ENCODE measurements at places on chromosomes 13 and 19.
A peak's percentile ranks its signal among the peaks of the same experiment; 100 is the strongest.

DNA sequence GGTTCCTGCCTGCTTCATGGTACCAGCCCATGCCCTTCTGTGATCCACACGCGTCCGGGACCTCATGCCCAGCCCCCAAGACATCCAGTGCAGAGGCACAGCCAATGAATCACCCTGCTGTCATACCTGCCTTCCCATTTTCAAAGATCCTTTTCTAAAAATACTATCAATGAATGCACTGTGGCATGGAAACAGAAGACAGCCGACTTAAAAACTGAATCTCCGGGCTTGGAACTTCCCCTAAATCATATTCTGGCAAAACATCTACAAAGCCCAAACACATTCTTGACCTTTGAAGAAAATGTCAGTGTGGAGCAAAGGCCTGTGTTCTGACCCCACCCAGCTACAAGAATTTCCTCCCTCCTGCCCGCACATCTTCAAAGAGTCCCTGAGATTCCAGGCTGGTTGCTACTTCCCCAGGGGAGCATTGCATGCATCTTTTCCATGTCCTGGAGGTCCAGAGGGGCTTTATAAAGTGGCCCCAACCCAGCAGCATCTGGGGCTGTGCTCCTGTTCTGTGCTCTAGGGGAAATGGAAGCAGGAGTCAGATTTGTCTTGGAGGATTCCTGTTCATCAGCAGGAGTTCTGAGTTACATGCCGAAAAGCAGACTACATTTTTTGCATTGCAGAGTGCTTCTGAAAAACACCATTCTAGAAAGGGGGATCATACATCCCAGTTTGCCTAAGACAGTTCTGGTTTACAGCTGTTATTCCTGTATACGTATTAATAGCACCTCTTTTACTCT, 135.2 kb downstream of the USP12 start:
- no peak for DNase-seq

DNA sequence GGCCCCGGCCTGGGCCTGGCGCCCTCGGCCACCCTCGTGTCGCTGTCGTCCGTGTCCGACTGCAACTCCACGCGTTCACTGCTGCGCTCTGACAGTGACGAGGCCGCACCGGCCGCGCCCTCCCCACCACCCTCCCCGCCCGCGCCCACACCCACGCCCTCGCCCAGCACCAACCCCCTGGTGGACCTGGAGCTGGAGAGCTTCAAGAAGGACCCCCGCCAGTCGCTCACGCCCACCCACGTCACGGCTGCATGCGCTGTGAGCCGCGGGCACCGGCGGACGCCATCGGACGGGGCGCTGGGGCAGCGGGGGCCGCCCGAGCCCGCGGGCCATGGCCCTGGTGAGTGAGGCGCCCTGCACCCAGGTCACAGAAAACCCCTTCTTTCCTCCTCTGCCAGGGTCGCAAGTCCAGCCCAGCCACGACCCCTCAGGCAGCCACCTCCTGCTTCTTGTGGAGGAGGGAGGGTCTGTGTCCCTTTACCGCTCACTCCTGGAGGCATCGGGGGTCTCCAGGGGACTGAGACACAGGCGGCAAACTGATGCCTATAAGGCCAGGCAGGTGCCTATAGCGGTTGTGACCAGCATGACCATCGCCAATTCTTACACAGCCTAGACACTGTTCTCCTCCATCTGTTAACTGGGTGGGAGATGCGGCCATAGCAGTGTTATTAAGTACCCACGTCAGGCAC, 4.2 kb downstream of the TTC9B start:
- no peak for DNase-seq

DNA sequence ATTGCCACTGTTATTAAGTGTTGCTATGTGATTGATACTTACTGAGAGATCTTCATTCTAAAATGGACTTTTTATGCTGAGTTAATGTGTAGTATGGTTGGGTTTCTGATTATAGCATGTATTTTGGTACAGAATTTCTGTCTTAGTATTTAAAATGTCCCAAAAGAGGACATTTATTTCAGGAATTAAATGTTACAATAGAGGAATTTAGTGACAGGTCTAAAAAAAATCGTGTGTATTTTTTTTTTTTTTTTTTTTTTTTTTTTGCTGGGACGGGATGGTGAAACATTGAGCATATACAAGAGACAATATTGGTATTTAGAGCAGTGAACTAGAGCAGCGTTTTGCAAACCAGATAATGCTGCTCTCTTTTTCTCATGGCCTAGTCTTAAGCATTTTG, 27.9 kb downstream of the URI1 start:
- no peak for DNase-seq

- no peak for DNase-seq
Observed at GRCh38 chr19:54145541-54146158, 8.1 kb downstream of the CNOT3 start.

- no peak for DNase-seq
Observed at GRCh38 chr19:17248011-17248776, 2.5 kb upstream of the NR2F6 start.

DNA sequence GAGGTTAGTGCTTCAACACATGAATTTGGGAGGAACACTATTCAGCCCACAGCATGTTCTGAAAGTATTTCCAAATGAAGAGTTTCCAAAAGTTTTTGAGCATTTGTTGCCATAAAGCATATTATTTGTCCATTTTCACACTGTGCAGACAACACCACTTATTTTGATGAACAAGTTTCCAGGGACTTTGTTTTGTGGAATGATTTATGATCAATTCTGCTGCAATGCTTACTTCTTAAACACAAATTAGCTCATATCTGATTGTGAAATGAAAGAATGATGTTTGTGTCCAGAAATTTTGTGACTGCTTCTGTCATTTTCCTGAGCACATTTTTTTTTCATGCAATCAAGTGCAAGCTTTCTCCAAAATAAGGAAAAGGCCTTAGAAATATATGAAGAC, 205.3 kb downstream of the RAP2A start:
- DNase-seq: no peak

DNA sequence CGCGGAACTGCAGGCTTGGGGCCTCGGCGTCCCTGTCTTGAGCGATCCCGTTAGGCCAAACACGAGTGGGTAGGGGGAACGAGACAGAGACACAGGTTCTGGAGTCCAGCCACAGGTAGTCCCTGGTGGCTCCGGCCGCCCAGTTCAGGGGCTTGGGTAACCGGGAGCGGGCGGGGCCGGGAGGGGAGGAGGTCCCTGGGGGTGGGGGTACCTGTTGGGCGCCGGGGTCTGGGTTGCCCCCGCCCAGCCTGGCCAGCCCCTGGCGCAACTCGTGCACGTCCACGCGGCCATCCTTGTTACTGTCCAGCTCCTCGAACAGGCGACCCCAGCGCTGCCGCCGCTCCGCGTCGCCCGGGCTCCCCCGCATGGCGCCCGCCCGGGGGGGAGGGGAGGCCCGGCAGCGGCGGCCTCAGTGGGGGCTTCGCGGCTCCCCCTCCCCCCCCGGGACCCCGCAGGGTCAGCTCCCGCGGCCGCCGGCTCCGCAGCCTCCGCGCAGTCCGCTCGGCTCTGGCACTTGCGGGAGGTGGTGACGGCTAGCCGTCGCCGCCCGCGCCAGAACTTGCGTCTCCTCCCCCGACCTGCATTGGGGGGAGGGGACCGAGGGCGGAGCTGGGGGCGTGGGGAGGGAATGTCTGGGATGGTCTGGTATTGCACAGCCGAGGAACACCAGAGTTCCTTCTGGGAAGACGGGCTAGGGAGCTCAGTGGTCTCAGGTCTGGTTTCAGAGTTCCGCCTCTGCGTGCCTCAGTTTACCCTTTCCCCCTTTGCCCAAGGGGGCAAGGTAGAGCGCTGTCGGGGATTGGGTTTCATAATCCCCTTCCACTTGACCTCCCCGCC, at the start of gene SLC25A23:
Gene SLC25A23 (minus strand): TSS at position 531 of the 837 bp plus-strand sequence. CDS start 164 bp downstream, at position 367.
- DNase-seq: peak; percentile 62

DNA sequence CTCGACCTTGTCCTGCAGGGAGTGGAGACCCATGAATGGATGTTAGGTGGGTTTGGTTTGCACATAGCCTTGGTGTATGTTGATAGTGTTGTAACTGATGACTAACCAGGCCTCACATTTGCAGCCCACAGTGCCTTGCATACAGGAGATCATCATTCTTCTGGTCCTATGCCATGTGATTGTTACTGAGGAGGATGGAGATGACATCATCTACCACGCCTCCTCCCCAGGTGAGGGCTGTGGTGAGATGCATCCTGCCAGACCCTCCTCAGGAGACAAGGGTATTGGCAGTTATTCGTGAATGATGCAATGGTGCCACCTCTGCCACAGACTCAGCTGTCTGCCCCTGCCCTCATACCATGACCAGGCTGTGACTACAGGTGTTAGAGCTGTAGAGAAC, 1294.1 kb downstream of the UQCRFS1 start:
- DNase-seq: no peak

GRCh38 chr13:19185086-19185864, 3.7 kb upstream of the TUBA3C start:
- DNase-seq: peak; percentile 23

GRCh38 chr13:42484386-42484785, 89.6 kb upstream of the TNFSF11 start:
- DNase-seq: no peak

GRCh38 chr19:34345947-34346351, 19.0 kb upstream of the GPI start:
- DNase-seq: no peak

- DNase-seq: no peak
Observed at GRCh38 chr13:102441085-102441484, 39.2 kb upstream of the FGF14 start.

- no peak for DNase-seq
Observed at GRCh38 chr19:8090950-8091349, 38.4 kb downstream of the CCL25 start.

DNA sequence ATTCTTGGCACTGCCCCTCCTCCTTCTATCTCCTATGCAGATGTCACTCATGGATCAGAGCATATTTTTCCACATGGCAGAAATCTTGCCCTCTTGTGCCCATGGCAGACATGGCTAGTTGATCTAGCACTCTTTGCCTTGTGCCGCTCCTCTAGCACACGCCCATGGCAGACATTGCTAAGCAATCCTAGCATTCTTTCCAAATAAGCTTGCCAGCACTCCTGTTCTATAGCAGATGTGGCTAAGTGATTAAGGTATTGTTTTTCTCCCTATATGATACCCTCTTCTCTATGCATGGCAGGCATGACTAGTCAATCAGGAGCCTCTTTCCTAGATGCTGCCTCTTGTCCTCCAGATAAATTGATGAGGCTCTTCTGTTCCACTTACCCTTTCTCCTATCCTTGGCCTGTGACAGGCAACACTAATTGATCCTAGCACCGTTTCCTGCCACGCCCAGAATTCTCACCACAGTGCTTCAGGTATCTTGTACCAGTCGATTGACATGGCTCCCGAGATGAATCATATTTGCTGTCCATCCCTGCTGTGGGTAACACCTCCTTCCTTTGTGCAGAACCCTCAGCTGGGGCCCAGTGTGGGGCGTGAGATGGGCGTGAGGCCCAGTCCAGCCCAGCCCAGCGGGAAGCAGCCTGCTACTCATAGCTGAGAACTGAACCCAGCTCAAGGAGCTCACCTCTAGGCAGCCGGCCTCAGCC, 26.9 kb downstream of the TMED1 start:
- no peak for DNase-seq

DNA sequence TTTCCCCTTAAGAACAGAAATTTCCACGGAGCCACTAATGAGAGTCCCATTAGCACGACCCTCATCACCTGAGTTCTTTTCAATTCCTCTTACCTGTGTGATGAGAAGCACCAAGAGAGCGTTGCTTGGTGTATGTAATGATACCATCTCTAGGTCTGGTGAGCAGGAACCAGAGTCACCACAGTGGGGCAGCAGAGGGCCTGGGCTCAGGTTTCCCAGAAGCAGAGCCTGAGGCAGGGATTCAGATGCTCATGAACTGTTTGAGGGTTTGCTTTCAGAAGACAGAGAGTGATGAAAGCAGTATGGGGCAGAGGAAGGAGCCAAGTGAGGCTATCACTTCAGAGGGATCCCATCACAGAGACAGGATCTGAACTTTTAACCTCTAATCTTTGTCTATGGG, 3.1 kb upstream of the PTPRH start:
- no peak for DNase-seq

- DNase-seq: peak; percentile 78
Observed at GRCh38 chr13:31742097-31742734, 2.9 kb downstream of the RXFP2 start.
